GM04503 (cell line): ENCODE measurements at places on chromosomes 6 and 20.
A peak's percentile ranks its signal among the peaks of the same experiment; 100 is the strongest.

DNA sequence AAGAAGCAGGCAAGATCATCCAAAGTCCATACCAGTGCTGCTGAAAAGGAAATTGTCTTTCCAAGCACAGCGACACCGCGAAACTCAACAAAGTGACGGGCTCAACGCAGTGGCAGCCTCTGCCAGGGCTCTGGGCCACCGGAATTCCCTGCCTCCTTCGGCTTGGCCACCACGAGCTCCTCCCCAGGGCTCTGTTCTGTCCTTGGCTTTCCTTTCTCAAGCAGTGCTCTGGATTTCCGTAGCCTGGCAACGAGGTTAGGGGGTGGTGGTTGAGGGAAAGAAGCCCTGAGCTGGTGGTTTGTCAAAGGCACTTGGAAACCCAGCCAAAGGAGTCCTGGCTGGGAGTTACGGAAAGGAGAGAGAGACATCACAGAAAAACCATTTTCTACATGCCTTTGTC lies 31.2 kb downstream of the PRR18 start:
- peak; percentile 26 for DNase-seq

- DNase-seq: no peak
Measured at GRCh38 chr20:1185790-1186334, 1.1 kb upstream of the TMEM74B start.

DNA sequence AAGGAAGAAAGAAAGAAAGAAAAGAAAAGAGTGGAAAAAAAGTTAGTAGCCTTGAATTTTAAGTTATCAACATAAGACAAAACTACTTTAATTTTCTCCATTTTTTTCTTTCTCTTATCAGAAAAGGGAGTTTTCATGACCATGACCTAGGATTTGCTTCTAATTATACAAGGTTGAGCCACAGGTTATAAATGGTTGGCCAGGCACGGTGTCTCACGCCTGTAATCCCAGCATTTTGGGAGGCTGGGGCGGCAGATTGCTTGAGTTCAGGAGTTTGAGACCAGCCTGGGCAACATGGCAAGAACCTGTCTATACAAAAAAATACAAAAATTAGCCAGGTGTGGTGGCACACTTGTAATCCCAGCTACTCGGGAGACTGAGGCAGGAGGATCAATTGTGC lies 7.8 kb upstream of the MTRES1 start:
- no peak for DNase-seq

- DNase-seq: no peak
Measured at GRCh38 chr6:2990248-2990931, 9.3 kb upstream of the NQO2 start.

- DNase-seq: peak; percentile 60
Measured at GRCh38 chr20:6651016-6651415, 116.5 kb upstream of the BMP2 start.

GRCh38 chr6:132287101-132287500 lies 114.2 kb downstream of the MOXD1 start:
- DNase-seq: no peak

DNA sequence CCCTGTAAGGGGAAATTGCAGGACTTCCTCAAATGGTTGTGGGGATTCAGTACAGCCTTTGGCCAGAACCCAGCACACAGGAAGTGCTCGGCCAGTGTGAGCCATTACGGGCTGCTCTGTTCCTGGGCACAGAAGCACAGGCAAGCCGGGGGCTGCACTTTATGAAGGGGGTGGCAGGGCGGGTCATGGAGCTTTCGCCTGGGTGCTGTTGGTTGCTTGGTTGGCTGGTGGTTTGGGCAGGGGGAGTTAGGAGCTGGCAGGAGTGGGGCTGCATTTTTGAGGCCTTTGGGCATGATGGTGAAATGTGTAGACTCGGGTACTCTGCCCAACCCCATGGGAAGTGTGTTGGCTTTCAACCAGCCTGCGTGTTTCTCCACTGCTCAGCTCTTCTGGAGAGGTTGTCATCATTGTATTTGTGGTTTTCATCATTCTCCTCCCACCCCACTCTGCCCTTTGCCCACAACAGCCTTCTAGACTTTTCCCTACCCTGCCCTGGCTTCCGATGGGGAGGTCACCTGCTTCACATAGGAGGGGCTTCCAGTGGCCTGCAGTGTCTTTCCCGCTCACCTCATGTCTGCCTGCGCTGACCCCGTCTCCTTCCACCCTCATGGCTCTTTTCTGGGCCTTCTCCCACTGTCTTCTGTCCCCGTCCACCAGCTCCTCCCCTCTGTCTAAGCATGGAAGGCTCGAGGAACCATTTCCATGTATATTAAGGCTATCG lies 16.1 kb upstream of the RBM38 start:
- no peak for DNase-seq

GRCh38 chr20:20582734-20583133 lies 129.7 kb downstream of the RALGAPA2 start:
- DNase-seq: no peak

- no peak for DNase-seq
Measured at GRCh38 chr20:57245997-57246396, 20.4 kb downstream of the BMP7 start.

- DNase-seq: no peak
Measured at GRCh38 chr6:63322981-63323380, 3.2 kb upstream of the LGSN start.

- no peak for DNase-seq
Measured at GRCh38 chr20:41524980-41525613, 93.1 kb downstream of the CHD6 start.

DNA sequence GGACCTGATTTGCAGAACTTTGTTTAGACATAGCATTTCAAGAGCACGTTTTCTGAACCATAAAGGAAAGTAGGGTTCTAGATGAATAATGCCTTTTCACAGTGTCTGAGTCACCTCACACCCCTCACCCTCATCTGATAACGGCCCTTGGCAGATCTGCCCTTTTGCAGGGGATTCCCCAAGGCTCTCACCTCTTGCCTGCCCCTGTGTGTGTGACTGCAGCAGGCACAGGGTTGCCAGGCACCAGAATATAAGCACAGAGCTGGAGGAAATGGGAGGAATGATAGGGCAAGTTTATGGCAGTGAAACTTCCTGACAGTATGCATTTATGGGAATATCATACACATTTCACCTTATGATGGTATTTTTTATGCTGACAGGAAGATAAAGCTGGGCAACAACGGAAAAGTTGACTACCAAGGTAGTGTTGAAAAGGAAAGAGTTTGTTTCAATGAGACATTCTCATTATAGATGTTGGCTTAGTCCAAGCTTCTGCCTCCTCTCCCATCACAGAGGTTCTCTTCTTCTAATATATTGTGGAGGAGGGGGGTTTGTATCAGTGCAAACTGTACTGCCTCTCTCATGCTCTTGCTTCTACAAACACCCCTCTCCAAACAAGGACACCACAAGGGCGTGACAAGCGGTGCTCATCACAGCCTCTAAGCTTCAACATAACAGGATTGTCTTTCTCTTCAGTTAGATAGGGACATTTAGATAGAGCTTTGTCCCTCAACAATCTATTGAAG lies 101.5 kb upstream of the BACH2 start:
- no peak for DNase-seq

- DNase-seq: no peak
Measured at GRCh38 chr20:47038566-47039560, 144.2 kb downstream of the EYA2 start.
